Anterior cingulate cortex (tissue), 58 donors: ENCODE measurements at places on chromosomes 12 and 14.

DNA sequence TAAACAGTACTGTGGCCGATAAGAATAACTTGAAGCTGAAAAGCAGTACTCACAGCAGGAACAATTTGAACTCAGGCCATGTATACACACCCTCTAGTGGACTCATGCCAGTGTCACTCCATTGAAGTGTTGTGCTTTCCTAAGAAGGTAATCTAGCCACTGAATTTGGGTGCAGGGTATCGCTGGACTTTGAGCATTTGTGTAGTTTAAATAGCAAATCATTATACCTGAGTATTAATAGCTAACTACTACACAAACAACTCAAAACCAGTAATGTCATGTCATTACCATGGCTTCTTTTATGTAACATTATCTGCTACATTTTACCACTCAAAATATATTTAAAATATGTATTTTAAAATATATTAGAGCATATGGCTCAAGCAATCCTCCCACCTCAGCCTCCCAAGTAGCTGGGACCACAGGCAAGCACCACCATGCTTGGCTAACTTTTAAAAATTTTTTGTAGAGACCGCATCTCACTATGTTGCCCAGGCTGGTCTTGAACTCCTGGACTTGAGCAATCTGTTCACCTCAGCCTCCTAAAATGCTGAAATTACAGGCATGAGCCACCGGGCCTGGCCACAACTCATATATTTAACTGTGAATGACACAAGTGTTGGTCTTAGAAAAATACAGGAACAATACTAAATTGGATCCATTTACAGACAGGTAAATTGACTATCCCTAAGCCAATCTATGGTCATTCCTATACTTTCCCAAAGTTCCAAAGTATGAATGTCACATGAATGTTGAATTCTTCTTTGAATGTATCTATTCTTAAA lies 25.6 kb upstream of the ARID4A start:
- DNase-seq = no peak

GRCh38 chr12:53624956-53625355 lies 1.2 kb downstream of the ATF7 start:
- DNase-seq = no peak

DNA sequence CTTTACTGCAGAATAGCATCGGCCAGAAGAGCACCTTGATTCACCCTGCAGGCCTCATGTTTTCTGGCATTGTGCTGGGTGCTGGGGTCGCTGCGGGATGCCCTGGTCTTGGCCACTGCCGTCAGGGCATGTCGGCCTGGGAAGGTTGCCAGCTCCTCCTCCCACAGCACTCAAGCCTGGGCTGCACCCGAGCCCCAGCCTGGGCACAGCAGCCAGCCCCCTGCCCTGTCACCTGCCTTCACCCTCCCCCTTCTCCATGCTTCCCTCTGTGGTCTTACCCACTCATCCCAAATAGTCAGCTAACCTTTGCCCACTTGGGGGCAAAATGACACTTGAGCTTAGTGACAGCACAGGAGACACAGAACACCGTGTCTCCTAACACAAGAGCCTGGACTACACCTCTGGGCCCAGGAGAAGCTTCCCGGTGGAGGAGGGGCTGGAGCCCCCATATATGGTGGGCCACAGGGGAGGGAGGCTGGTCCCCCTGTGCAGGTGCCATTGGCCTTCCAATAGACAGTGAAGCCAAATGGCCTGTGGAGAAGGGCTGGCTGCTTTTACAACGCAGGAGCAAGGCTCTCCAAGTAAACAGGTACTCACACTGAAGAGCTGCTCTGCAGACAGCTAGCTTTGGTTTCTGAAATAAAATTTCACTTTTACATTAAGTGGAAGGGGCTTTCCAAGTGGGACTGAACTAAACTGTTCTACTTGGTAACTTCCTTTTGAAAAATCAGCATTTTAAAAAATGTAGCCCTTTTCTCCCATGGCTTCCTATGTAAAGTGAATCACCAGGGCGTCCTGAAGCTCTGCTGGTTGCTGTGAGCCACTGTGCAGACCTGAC lies 51.2 kb upstream of the AMN start:
- no peak for DNase-seq

DNA sequence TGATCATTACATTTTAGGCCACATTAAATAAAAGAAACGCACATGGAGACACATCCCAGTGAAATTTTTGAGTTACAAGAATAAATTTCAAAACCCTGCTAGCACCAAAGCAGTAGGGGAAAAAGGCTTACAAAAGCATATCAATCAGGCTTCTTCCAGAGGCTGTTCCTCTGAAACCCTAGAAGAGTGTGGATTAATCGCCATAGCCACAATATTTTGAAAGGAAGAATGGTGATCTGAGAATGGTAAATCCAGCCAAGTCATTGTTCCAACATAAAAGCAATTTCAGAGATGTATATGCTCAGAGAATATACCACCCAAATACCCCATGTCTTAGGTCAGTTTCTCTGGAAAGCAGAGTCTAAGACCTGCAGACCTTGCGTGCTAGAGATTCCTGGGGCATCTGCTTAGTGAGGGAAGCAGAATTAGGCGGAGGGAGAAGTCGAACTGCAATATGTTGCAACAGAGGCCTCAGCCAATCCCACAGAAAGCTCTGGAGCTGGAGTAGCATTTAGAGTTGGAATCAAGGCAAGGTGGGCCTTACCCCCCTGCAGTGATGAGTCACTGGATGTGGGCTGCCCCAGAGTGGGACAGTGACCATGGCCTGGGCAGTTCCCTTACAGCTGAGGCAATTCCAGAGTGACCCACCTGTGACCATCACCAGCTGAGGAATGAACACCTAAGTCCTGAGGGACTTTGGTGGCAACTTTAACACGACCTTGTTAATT lies 125.2 kb downstream of the NTF3 start:
- no peak for DNase-seq

DNA sequence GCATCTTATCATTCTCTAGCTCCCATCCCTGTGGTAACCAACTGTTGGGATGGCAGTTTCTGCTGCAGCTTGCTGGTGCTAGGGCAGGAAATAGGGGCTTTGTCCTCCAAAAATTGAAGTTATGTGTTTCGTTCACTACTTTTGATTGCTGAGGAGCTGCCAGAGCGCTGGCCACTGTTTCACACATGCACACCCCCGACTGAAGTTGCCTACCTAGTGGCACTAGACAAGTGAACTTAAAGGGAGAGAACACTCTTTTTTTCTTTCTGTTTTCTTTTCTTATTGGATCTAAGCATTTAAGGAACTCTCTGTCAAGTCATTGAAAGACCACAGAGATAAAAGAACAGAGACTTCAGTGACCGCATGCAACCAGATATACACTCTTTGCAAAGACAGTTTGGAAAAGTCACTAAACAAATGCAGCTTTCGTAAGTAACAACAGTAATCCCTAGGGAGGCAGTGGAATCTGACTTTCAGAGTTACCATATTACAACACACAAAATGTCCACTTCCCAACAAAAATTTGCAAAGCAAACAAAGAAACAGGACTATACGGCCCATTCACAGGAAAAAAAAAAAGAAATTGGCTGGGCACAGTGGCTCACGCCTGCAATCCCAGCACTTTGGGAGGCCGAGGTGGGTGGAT lies 12.0 kb downstream of the TFCP2 start:
- DNase-seq = no peak

GRCh38 chr14:67943947-67944346 lies 124.4 kb downstream of the RAD51B start:
- DNase-seq = peak; percentile 1

- no peak for DNase-seq
Measured at GRCh38 chr12:63064080-63064479, 86.9 kb downstream of the AVPR1A start.

- DNase-seq = no peak
Measured at GRCh38 chr14:72598306-72598705, 295.6 kb downstream of the DPF3 start.

GRCh38 chr12:21379218-21379617 lies 6.5 kb downstream of the IAPP start:
- no peak for DNase-seq

- no peak for DNase-seq
Measured at GRCh38 chr14:68628605-68629310, 164.1 kb downstream of the ZFP36L1 start.

- DNase-seq = no peak
Measured at GRCh38 chr14:25001601-25002000, 48.3 kb downstream of the STXBP6 start.

DNA sequence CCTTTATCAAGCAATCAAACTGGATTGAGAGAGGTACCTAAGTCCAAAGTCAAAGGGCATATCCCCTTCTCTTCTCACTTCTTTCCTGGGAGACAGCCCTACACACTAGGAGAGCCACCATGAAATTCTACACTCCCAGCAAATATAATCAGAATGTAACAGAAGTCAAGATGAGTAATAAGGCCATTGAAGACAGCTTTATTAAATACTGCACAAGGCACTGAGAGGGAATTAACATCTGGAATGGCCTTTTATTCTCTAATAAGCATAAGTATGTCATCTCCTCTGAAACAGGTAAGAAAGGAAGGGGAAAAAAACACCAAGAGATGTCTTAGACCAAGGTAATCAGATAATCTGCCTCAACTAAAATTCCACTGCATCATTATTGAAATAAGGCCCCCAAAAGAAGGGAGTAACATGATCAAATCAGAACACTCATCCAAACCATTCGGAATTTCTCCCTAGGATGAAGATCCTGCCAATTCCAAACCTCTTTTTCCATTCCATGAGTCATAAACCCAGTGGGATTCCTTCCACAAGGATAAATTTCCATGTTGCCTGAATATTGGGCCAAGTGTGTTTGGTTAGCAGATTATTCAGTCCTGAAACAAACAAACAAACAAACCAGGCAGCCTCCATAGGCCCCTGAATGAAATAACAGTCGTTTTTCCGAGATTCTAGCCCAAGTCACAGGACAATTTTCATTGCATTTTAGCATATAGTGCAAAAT lies 19.9 kb downstream of the SLC35F4 start:
- no peak for DNase-seq

GRCh38 chr12:93348575-93349435 lies 28.9 kb upstream of the NUDT4 start:
- no peak for DNase-seq

DNA sequence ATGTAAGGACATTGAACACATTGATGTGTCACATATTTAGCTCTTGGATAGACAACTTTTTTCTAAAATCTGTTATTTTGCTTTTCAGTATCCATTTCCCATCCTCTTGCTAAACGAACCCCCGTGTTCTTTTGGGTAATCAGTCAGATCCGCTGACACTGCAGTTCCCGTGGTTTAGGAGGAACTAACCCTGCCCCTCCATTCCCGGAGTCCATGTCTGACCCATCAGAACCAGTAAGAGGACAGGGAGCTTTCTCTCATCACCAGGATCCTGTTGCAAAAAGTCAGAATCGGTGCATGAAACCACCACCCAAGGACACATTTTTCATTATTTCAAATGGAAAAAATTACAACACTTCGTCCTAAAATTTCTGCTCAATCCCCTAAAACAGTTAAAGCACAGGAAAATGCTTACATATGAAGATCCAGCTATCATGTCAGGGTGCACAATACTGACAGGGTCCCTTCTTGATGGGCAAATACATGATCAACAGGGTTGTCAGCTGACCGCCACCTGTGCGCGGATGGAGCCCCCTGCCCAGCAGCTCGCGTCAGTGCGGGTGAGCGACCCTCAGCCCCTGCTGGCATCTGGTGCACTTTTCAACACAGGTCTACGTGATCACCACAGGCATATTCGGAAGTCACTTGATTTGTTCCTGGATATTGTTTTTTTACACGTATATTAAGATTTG lies 276.8 kb downstream of the ADGRD1 start:
- DNase-seq = no peak

DNA sequence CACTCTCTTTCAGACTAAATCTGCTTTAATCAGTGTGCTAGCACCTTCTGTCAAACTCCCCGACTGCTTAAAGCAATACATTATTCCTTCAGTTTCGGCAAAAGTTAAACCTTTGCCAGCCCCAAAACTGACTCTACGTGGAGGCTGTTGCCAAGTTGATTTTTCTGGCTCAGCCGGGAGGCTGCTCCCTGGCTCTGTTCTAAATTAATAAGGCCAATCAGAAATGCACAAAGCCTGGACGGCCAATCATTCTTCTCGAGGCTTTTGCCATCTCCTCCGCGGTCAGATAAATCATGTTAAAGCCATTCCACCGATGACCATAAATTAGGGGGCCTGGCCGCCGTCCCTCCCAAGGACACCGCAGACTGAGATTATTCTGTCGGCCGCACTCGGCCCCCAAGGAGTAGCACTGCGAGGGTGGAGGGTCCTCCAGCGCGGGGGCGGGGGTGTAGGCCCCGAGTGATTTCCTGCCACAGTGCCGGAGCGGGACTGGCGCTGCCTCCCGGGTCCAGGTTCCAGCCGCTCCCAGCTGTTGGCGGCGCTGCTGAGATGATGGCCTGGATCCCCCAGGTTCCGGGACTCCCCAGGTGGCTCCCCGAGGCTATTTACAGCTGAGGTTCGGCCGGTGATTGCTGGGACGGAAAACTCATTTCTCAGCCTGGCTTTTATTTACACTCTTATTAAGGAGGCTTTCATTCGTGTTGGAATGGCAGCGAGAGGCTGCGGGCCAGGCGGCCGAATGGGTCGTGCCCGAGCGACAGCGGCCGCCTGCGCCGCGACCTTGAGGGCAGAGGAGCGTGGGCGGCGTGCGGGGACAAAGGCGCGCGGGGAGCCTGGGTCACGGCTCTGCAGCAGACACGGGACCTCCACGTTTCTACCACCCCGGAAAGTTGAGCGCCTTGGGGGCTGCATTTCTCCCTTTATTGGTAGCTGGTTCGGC lies 165.1 kb downstream of the MON2 start:
- no peak for DNase-seq

DNA sequence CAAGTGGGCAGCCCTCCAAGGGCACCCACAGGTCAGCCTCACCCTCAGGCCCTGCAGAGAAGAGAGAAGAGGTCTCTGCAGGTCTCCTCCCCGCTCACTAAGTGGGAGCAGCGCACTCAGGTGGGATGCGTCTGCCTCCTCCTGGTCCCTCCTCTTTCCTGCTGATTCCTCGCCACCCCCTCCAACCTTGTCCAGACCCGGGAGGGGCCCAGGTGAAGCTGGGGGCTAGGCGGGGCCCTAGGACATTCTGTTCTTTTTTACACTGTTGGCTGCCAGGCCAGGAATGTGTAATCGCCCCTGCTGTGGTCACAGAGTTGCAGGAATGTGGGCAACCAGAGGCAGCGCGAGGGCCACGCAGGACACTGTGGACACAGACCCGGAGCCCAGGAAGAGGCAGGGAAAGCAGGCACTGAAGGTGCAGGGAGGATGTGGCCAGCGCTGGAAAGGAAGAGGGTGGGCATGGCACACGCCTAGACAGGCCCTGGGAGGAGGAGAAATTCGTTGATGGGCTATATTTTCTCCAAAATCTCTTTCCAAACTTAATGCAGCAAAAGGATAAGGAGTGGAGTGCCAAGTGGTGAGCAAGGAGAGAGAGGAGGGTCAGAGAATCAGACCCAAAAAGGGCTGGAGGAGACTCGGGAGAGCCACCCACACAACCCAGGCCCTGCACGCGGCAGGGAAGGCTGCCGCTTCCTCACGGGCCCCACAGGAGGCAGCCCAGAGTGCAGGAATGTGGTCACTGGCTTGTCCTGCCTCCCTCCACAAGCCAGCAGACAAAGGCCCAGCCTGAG lies 911 bp upstream of the SCNN1A start:
- no peak for DNase-seq

DNA sequence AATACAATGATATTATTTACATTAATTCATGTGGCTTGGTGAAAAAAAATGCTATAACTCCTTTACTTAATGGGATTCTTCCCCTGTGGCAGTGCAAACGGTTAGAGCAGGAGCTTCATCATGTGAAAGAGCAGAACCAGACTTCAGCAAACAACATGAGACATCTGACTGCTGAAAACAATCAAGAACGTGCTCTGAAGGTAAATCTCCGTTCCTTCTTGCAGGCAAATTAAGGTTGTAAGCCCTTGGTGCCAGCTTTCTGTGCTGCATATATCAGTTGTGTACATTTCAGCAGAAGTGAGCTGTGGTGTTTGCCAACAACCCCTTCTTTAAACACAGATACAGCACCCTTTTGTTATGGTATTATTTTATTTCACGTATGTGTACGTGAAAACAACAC lies 171.7 kb downstream of the MIPOL1 start:
- DNase-seq = no peak
